PC-3 (cell line): ENCODE measurements at places on chromosomes 2 and 18. TPM values are rescaled to one million over a fixed set of nuclear protein-coding genes. Genes with fewer than 3 reads are reported as not detected.

- H3K4me3 ChIP-seq, result no peak overlapping the region
- no peaks in the 10 kb centered on the region for H3K27me3 ChIP-seq
- DNase-seq, result no peak
Measured at GRCh38 chr2:201628545-201628944, 14.8 kb downstream of the TMEM237 start.

GRCh38 chr2:33221046-33221784, 255.2 kb upstream of the RASGRP3 start:
- H3K4me1 ChIP-seq, result peaks cover 13% of the 10 kb centered on the region
- no peak for DNase-seq
- no peak overlapping the region for H3K27ac ChIP-seq
- H3K27me3 ChIP-seq, result no peaks in the 10 kb centered on the region
- H3K4me3 ChIP-seq, result no peak overlapping the region

- peaks cover 8% of the 10 kb centered on the region for H3K4me1 ChIP-seq
- H3K27me3 ChIP-seq, result no peaks in the 10 kb centered on the region
- no peak for DNase-seq
- H3K36me3 ChIP-seq, result no peaks in the 10 kb centered on the region
- H3K27ac ChIP-seq, result no peak overlapping the region
Measured at GRCh38 chr18:59980188-59980637, 80.4 kb downstream of the PMAIP1 start.

- H3K36me3 ChIP-seq, result no peaks in the 10 kb centered on the region
- H3K27ac ChIP-seq, result no peak overlapping the region
- H3K4me3 ChIP-seq, result no peak overlapping the region
- no peaks in the 10 kb centered on the region for H3K27me3 ChIP-seq
- no peak for DNase-seq
- H3K4me1 ChIP-seq, result peaks cover 31% of the 10 kb centered on the region
Measured at GRCh38 chr2:42567806-42568400, 529 bp upstream of the MTA3 start.

DNA sequence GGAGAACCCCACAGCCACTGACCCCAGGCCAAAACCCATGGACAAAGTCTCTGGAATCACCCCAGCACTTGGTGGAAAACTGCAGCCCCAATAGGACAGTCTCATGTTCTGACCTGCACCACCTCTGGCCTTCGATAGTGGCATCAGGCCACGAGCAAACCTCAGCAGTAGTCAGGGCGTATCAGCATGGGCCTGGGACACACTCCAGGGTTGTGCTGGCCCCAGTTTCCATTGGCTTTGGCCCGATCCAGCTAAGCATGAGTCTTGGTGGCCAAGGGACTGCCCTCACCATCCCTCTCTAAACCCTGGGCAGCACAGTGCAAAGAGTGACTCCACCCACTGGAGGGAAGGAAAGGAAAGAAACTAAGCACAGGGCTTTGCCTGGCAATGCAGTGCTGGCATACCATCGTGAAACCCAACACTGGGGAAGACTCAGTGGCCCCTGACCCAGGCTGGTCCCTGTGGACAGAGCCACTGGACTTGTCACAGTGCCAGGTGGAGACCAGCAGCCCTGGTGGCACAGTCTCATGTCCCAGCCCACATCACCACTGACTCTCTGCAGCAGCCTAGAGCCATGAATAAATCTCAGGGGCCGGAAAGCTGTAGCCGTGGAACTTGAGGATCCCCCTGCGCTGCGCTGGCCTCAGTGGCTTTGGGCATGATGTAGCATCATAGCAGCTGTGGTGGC, 46.3 kb downstream of the ZNF519 start:
- no peak overlapping the region for H3K27ac ChIP-seq
- DNase-seq, result no peak
- no peaks in the 10 kb centered on the region for H3K4me1 ChIP-seq
- H3K27me3 ChIP-seq, result peaks cover 9% of the 10 kb centered on the region; the same call in 1 of the 2 replicates

BCL11A gene
- total RNA-seq, result 3.1 and 4.6 TPM in 2 replicates

CRYGD gene
- not detected in 2 replicates for total RNA-seq

REG1A gene
- not detected in 2 replicates for total RNA-seq

SMYD1 gene
- total RNA-seq, result not detected in 2 replicates
